ENCODE measurements at places on chromosomes 3 and 15. TPM values are rescaled to one million over a fixed set of nuclear protein-coding genes. Genes with fewer than 3 reads are reported as not detected.

CCDC39 gene
- not detected for polyA plus RNA-seq

HES1 gene
- polyA plus RNA-seq: 119 TPM

LOXL1 gene
- polyA plus RNA-seq: 0.46 TPM

POC1A gene
- polyA plus RNA-seq: 1.4 TPM

ZPLD1 gene
- polyA plus RNA-seq: not detected

KLHL40 gene
- polyA plus RNA-seq: not detected

C3orf52 gene
- polyA plus RNA-seq: 0.23 TPM

SSUH2 gene
- not detected for polyA plus RNA-seq

DNA sequence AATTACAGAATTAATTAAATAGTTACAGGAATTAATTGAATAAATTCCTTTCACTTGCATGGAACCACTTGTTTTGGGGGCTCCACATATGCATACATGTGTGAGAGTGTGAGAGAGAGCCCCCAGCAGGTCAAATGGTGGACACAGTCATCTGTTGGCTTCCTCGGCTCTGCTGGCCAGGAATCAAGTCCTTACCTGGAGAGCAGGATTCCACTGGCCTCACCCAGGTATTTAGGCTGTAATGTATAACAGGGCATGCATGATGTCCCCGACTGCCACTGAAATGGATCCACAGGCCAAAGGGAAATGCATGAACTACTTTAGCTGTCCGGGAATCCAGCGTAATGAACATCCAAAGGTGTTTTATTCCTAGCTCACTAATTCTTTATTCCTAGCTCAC, 139.7 kb upstream of the SMAD3 start:
- DNase-seq: no peak

DNA sequence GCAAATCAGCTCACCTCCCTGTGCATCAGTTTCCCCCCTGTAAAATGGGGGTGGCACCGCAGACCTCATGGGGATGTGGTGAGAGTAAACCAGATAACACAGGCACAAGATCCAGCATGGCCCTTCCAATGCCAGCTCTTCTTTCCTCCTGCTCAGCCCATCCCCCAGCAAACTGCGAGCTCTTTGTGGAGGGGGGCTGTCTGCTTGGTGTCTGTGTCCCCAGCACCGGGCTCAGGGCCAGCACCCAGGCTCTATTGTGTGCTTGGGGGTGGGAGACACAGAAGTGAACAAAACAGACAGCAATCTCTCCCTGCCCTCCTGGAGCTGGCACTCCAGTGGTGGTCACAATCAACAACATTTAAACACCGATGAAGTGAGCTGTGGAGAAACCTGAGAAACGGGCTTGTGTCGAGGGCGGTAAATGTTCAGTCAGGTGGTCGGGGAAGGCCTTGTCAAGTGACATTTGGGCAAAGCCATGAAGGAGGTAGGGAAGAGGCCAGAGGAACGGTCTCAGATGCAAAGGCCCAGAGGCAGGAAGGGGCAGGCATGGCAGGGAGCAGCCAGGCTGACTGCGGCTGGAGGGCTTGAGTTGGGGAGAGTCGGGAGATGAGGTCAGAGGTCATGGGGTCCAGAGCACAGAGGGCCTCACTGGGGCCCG, 28.4 kb downstream of the GRIP2 start:
- DNase-seq: no peak

GRCh38 chr3:20842002-20842401, 656.0 kb upstream of the SGO1 start:
- no peak for DNase-seq

- no peak for DNase-seq
These were observed 318.5 kb downstream of the TBC1D5 start for GRCh38 chr3:17423786-17424536.

DNA sequence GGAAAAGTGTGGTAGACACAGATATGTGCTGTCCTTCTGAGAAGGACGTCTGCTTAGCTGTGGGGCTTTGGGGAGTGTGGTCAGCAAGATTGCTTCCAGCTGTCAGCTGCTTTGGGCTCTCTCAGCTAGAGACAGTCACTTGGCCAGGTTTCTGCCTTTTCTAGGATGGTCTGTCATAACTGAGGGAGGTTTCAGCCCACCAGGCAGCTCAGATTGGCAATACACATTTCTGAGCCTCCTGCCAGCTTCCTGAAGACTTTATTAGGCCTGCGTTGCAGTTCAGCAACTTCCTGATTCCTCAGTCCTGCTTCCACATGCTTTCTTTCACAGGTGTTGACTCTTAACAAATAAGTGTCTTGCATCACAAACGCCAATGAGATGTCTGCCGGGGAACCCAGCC, 286.5 kb downstream of the SQOR start:
- DNase-seq: no peak

DNA sequence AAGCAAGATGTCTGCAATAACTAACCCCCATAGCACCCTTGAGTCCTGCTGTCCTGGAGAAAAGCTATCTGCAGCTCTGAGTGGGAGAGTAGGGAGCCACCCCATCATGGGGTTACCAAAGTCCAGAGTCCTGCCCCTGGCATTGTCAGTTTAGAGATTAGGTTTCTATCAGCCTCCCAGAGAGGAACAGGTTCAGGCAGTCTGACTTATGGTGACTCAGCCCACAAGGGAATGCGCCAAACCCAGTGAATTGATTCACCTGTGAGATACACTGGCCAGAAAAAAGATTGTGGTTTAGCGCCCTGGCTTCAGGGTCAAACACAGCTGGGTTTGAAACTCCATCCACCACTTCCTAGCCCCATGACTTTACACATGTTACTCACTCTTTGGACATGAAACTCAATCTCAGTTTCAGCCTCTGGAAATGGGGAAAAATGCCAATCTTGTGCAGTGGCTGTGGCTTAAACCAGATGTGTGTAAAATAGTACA, 263.6 kb upstream of the HES1 start:
- DNase-seq: peak; percentile 28

- no peak for DNase-seq
These were observed 26.1 kb downstream of the PTH1R start for GRCh38 chr3:46903341-46904302.

DNA sequence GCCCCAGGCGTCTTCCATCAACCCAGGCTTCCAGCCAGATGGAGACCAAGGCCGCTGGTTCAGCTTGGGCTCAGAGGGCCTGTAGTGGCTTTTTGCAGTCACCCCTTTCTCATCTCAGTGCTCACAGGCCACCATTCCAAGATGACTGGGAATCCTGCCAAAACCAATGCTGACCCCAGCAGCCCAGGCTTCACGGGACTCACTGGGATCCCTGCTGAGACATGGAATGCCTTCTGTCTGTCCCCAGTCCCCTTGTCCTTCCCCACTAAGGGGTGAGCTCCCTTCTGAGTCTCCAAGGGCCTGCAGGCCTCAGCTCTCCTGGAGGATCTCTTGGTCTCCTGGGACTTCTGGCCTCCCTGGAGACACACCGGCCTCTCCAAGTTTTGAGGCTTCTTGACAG, 77.4 kb upstream of the SEC13 start:
- no peak for DNase-seq

DNA sequence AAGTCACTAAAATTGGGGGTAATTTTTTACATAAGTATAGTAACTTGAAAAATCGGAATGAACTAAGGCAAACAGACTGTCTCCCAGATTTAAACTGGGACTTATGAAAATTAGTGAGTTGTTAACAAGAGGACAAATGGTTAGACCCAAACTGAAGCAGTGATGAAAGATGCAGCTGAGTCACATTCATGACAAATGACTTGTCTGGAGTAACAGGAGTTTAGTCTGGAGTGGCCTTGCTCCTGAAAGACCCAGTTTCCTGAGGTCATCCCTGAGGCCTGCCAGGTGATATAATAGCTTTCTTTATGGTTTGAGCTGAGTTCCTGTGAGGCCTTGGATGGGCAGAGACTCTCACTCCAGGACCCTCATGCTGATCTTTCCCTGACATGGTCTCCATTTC, 9.6 kb upstream of the CTDSPL start:
- DNase-seq: no peak

DNA sequence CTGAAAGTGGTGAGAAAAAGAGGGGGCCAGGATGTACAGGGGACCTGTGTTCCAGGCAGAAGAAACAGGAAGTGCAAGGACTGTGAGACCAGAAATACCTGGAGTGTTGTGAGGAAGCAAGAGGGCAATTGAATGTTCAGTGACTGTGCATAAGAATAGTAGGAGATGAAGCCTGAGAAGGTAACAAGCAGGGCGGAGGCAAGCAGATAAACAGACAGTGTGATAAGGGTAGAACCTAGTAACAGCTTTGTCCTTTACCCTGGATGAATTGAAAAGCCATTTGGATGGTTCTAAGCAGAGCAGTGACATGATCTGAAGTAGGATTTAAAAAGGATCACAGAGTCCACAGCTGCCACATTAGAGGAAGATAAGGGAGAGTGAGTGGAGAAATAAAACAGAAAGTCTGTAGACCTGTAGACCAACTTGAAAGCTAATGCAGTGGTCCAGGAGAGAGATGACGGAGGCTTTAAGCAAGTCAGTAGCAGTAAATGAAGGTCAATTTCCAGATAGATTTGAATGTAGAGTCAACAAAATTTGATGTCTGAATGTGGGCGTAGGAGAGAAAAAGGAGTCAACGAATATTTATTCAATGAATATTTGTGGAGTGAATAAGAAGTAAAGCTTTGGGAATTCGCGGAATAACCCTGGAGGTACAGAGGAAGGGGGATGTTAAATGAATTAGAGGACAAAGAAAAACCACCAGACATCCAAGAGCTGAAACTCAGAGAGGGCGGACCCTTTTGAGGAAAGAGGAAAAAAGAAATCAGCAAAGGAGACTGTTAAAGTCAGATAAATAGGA, 4.2 kb upstream of the PLOD2 start:
- no peak for DNase-seq

GRCh38 chr3:16251316-16252085, 13.2 kb downstream of the DPH3 start:
- DNase-seq: no peak

GRCh38 chr3:14514323-14514720, 25.8 kb downstream of the GRIP2 start:
- DNase-seq: no peak

DNA sequence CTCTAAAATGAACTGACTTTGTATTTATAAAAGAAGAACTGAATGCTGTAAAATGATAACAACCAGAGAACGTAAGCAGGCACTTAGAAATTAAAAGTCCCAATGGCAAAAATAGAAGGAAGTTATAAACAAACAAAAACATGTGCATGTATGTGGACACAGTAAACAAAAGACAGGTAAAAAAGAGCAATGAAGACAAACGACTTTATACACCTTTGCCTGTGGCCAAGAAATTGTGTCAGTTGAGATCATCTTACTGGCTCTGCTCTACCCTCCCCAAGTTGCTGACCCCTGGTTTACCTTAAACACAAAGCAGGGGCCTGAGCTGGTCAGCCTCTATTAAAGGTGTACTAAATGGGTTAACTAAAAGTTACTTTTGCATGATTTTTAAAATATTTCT, 41.7 kb upstream of the GP5 start:
- DNase-seq: no peak

DNA sequence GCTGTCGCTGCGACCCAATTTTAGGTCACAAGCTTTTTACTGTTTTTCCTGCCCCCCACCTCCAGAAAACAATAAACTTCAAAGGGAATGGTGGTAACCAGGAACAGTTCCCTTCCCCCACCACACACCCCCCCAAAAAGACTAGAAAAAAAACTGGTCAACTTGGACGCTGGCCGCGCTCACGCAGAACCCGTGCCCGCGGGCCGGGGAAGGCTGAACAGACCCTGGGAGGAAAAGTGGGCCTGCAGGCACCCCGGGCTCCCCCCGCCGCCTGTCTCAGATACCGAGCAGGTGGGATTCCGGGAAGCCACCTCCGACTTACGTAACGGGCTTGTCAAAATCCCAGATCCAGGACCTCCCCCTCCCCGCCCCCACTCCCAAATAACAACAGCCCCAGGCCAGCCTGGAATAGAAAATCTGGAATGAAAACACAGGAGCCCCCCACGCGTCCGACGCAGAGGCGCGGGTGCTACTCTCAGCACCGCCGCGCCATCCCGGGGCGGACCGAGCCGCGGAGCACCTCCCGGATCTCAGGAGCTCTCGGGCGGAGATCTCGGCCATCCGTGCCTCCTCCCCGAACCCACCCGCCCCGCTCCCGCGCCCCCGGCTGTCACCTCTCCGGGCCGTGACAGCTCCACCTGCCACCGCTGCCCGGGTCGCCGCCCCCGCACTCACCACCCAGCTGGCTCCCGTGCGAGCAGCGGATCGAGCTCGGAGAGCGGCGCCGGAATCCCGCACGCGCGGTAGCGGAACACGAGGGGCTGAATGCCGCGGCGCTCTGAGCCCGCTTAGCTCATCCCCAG, 557 bp downstream of the DENND4A start:
- peak; percentile 72 for DNase-seq

DNA sequence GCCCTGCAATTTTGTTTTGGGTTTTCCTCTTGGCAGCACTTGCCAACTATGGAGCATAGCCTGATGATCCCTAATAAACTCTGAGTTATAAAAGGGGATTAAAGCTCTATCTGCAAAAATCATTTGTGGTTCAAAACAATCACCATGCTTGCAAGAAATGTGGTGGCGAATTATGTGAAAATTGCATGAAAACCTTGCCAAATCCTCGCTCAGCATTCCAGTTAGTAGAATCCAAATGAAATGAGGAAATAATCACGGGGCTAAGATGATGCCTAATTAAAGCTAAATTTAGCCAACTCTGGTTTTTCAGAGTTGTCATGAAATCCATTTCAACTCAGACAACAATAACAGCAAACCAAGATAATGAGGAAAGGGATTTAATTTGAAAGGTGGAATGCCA, 73.0 kb upstream of the PROK2 start:
- DNase-seq: no peak

DNA sequence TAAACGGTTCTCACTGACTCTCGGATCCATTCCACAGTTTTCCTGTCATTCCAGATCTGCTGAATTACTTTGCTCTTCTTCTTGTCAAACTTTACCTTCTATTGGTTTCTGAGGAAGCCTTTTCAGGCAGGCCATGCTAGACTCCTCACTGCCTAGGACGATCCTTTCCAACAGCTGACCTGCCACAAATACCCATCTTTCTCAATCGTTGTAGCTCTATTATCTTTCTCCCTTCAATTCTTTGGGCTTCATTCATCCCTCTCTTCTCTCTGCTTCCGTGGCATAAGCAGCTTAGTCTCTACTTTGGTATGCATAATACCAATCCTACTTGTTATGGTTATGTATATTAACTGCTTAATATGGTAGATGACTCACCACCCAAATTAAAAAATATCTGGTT, 421.8 kb downstream of the NLGN1 start:
- DNase-seq: no peak

GRCh38 chr15:86877171-86877631, 797.5 kb downstream of the AGBL1 start:
- no peak for DNase-seq
